ENCODE measurements at places on chromosomes 16 and 17. TPM values are rescaled to one million over a fixed set of nuclear protein-coding genes. Genes with fewer than 3 reads are reported as not detected.

GRCh38 chr17:3689262-3690093, 6.5 kb downstream of the P2RX5 start:
- H3K27me3 ChIP-seq = no peaks in the 10 kb centered on the region
- no peak for DNase-seq
- H3K4me3 ChIP-seq = no peak overlapping the region
- no peaks in the 10 kb centered on the region for H3K36me3 ChIP-seq
- H3K4me1 ChIP-seq = peaks cover 1% of the 10 kb centered on the region
- H3K27ac ChIP-seq = no peak overlapping the region

DNA sequence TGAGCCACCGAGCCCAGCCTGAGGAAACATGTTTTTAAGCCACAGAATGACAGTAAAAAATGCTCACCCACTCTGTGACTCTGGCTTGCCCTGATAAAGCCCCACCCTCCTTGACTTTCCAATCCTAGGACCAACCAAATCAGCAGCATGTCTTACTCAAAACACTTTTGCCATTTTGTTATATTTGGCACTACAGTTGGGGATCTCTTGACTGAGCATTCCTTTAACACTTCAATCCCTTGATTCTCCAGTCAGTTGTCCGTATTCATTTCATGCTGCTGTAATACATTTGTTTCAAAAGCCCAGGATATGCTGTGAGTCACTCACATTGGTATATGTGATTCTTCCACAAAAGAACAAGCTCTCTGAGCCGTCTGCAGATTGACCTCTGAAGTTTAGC, 8.2 kb downstream of the MYH3 start:
- no peaks in the 10 kb centered on the region for H3K36me3 ChIP-seq
- H3K4me3 ChIP-seq = no peak overlapping the region
- no peaks in the 10 kb centered on the region for H3K27me3 ChIP-seq
- DNase-seq = peak; percentile 46
- no peak overlapping the region for H3K27ac ChIP-seq
- peaks cover 17% of the 10 kb centered on the region for H3K4me1 ChIP-seq

DNA sequence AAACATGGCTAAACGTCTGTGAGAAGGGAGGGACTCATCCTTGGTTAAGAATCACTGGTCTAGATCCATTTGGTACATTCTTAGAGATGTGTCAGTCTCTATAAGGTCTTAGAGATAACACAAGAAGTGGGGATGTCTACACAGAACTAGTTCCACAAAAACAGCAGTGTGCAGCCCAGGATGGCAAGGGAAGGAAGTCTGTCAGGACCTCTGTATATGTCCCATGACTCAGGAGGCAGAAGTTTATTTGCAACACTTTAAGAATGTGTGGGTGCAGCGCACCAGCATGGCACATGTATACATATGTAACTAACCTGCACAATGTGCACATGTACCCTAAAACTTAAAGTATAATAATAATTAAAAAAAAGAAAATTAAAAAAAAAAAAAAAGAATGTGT, 548.5 kb upstream of the SOX9 start:
- H3K27me3 ChIP-seq = no peaks in the 10 kb centered on the region
- peaks cover 5% of the 10 kb centered on the region for H3K36me3 ChIP-seq
- no peak overlapping the region for H3K27ac ChIP-seq
- peaks cover 10% of the 10 kb centered on the region for H3K4me1 ChIP-seq

- H3K4me1 ChIP-seq = no peaks in the 10 kb centered on the region
- no peak for DNase-seq
- no peaks in the 10 kb centered on the region for H3K27me3 ChIP-seq
- no peak overlapping the region for H3K4me3 ChIP-seq
- H3K36me3 ChIP-seq = no peaks in the 10 kb centered on the region
Observed at GRCh38 chr17:75135946-75136345, 4.4 kb upstream of the NT5C start.

The RNPS1 gene
- total RNA-seq = 139 TPM

The HSPB9 gene
- total RNA-seq = not detected

DNA sequence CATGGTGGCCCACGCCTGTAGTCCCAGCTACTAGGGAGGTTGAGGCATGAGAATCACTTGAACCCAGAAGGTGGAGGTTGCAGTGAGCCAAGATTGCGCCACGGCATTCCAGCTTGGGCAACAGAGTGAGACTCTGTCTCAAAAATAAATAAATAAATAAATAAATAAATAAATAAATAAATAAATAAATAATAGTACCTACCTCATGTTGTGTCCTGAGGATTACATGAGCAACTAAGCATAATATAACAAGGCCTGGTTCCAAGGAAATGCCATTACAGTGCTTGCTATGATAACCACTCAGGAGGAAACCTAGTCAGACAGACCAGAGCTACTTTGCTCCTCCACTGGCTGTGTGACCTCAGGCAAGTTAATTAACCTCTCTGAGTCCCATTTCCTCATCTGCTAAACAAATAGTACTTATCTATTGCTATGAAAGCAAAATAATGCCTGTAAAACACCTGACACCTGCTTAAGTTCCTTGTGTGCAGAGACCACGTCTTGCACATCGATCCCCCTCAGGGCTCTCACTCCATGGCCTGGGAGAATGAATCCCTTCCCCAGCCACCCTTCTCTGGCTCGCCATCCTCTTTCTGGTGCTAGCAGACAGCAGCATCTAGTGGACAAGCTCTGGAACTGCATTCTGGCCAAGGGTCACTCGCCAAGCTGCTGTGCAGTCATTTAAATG, 7.5 kb downstream of the EPOP start:
- no peak overlapping the region for H3K4me3 ChIP-seq
- no peaks in the 10 kb centered on the region for H3K36me3 ChIP-seq
- H3K4me1 ChIP-seq = 0 out of 2 replicates have a peak, but pooled peaks cover 6% of the 10 kb centered on the region
- H3K27me3 ChIP-seq = peaks cover 38% of the 10 kb centered on the region
- DNase-seq = peak; percentile 65

DNA sequence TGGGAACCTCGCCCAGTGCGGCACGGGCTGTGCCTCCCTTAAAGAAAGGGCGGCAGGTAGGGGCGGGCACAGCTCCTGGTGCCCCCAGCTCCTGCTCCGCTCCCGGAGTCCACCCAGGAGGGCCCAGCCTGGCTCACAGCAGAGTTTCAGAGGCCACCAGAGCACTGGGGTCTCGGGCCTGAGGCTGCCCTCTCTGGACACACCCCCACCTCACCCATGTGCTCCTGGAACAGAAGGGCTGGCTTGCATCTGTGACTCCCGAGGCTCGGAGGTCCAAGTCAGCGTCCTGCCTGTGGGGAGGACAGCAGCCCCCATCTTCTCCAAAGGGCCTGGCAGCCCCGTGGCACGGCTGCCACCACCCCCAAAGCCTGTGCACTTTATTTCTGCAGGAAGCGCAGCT, 62.7 kb downstream of the RBFOX3 start:
- H3K4me1 ChIP-seq = no peaks in the 10 kb centered on the region
- H3K4me3 ChIP-seq = no peak overlapping the region
- peaks cover 7% of the 10 kb centered on the region for H3K36me3 ChIP-seq
- no peaks in the 10 kb centered on the region for H3K27me3 ChIP-seq
- DNase-seq = no peak

The RBFOX1 gene
- not detected for total RNA-seq

The RNF213 gene
- 52.6 TPM for total RNA-seq

The SHCBP1 gene
- 20.3 TPM for total RNA-seq

The RCVRN gene
- not detected for total RNA-seq

DNA sequence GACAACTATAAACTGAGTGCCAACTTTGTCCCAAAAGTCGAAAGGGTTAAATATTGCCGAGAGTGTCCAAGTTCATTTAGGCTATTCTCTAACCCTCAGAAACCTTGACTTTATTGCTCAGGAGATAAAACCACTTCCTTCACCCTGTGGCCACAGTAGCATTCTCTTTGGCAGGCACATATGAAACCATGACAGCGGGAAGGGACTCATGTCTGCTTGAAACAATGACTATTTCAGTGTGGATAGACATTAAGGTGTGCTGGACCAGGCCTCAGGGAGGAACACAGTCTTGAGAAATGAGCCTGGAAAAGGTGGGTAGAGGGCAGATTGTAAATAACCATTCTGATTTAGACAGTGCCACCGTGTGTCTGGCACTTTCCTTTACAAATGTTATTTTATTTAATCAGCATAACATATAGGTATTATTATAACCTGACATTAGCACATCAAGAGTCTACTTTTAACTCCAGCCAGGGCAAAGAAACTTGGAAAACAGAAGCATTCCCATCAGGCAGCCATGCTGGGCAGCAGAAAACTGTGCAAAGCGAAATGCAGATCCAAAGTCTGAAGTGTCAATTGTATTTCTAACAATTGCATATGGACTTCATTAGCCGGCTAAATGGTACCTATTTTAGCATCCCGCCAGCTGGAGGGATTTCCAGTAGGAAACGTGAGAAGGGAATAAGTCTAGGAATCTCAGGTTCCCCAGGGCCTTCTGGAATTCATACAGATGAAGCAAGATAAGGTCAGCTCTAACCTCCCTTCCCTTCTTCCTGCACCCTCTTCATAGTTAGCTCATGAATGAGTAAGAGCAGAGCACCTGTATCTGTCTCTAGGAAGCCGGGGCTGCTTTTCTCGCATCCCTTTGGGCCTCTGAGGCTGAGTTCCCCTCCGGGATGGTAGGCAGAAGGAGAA, 212.8 kb upstream of the ELAC2 start:
- no peak overlapping the region for H3K4me3 ChIP-seq
- DNase-seq = no peak
- H3K27ac ChIP-seq = no peak overlapping the region
- no peaks in the 10 kb centered on the region for H3K36me3 ChIP-seq

DNA sequence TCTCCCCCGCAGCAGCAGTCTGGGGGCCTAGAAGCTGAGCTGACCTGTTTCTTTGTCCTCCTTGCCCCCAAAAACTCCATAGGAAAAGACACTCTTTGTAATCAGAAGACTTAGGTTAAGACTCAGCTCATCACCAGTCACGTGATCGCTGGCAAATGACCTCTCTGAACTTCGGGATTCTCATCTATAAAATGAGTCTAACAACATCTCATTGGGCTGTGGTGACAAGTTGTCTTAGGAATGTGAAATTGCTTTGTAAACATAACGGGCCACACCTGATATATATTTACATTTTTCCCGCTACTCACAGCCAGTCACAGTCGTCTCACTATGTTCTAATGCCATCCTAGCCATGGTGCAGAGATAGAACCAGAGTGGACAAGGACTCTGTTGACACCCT, 86.0 kb upstream of the LHX1 start:
- no peaks in the 10 kb centered on the region for H3K36me3 ChIP-seq
- peaks cover 34% of the 10 kb centered on the region for H3K4me1 ChIP-seq
- peak; percentile 32 for DNase-seq
- peak overlapping the region; percentile 69 for H3K4me3 ChIP-seq
- H3K27me3 ChIP-seq = peaks cover 1% of the 10 kb centered on the region

DNA sequence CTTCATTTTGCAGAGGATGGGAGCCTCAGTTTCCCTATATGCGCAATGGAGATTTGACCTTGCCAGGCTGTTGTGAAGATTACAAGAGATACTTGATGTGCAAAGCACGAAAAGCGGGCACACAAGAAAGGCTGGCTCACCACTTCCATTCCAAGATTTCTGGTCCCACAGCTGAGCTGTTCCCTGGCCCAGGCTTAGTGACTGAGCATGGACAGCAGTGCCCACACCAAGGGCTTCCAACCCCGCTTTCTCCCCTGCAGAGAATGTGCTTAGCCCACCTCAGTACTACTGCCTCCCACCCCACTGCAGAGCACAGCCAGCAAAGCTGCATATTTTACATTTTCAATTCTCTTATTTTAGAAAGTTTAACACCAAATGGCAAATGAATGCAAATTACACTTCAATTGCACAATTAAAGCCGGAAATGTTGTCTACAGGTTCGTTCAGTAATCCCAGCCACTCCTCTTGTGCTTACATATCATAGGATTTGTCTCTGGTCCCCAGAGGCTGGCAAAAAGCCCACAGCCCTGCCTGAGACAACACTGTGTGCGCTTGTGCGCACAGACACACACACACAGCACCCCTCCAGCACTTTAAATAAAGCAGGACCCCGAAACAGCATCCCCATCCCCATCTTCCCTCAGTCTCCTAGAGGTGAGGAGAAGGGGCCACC, 51.8 kb downstream of the VAC14 start:
- no peaks in the 10 kb centered on the region for H3K36me3 ChIP-seq
- H3K27ac ChIP-seq = peak overlapping the region; percentile 48
- no peak overlapping the region for H3K4me3 ChIP-seq
- H3K4me1 ChIP-seq = peaks cover 64% of the 10 kb centered on the region

DNA sequence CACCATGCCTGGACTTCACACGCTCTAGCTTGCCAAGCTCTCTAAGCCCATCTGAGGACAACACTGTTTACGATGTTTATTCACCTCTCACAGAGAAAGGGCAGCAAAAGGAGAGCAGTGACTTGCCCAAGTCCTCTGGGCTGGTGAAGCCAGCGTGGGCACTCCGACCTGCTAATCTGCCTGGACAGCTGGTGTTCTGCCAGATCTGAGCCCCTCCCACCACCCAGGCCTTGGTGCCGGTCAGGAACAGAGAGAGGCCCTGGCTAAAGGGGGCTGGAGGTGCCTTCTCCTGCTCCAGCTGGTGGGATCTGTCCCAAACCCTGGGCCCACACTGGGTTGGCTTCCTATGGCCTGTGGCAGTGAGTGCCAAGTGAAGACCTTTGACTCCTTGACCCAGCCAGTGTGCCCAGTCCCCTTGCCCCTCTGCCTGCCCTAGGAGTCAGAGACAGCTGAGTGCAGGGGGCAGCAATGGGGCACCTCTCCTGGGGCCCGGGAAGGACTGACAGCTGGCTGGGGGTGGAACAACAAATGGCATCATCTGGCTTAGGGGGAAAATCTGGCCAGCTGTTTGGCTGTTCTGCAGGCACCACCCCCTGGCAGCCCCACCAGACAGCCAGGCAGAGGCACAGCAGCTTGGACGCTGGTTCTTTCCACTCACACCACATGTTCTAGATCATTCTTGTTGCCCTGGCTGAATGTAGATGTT, 1.8 kb upstream of the SLC4A1 start:
- no peak overlapping the region for H3K27ac ChIP-seq
- no peaks in the 10 kb centered on the region for H3K4me1 ChIP-seq
- no peak for DNase-seq
- no peaks in the 10 kb centered on the region for H3K36me3 ChIP-seq

DNA sequence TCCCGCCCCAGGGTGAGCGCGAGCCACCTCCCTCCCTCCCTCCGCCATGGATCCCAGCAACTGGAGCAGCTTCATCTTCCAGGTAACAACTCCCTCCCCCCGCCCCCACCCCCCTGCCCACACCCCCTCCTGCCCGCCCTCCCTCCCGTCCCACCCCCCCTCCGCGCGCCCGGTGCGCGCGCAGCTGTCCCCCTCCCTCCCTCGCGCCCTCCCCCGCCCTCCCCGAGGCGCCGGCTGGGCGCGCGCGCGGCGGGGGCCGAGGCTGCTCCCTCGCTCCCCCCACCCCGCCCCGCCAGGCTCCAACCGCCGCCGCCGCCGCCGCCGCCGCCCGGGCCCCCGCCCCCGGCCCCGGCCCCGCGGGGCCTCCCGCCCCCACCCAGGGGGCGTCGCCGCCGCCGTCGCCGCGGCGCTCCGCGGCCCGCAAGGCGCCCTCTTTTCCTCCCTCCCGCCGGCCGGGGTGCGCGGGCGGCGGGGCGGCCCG, at the start of gene MAZ:
Gene MAZ (plus strand): TSS at position 431 of the 481 bp plus-strand sequence. CDS start 173 bp downstream, outside the sequence.
- H3K27me3 ChIP-seq = peaks cover 6% of the 10 kb centered on the region
- H3K4me3 ChIP-seq = peak within 1 kb of the TSS; percentile 97
- H3K27ac ChIP-seq = peak within 1 kb of the TSS; percentile 99
- peaks cover 17% of the 10 kb centered on the region for H3K36me3 ChIP-seq
- DNase-seq = peak; percentile 85

Measured in HFFc6 (cell line).